ENCODE measurements at places on chromosomes 1 and 21. TPM values are rescaled to one million over a fixed set of nuclear protein-coding genes. Genes with fewer than 3 reads are reported as not detected.

The NID1 gene
- 60.3 TPM for total RNA-seq

The RNU1-4 gene
- under 0.01 TPM for total RNA-seq

The TNFRSF14 gene
- total RNA-seq = 75.8 TPM

The AKR7A3 gene
- 1.4 TPM for total RNA-seq

The BARHL2 gene
- total RNA-seq = not detected

DNA sequence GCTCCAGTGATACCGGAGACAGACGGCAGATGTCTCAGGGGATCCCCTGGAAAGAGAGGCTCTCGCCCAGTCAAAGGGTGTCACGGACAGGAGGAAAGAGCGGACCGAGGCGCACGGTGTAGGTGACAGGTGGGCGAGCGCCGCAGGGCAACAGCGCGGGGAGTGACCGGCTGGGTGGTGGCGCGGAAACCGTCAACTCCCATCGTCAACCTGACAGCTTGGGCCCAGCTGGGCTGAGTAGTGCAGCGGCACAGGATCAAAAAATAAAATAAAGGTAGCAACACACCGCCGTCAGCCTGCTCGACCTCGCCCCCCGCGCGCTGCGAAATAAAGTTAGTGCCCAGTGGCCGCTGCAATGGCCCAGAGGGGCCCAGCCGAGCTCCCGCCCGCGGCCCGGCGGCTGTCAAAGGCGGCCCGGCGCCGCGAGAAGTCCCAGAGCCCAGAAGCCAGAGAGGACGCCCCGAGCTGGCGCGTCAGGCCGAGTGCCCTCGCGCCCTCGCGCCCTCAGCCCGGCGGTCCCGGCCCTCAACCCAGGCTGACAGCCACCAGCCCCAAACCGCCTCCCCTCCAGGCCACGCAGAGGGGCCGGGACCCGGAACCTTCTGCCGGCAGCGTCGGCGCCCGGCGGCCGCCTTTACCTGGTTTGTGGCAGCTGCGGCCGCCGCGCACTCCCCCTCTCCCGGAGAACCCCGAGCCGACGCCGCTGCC lies at the start of gene LYST:
Gene LYST, minus strand, starts transcription at position 702 of the 708 bp plus-strand sequence. CDS start 36,489 bp downstream, outside the sequence.
- peaks cover 13% of the 10 kb centered on the region for H3K4me1 ChIP-seq
- no peak for DNase-seq
- H3K27me3 ChIP-seq = no peaks in the 10 kb centered on the region
- peak within 1 kb of the TSS; percentile 75 for H3K4me3 ChIP-seq
- H3K36me3 ChIP-seq = no peaks in the 10 kb centered on the region

- H3K4me1 ChIP-seq = no peaks in the 10 kb centered on the region
- peak overlapping the region; percentile 12 for H3K27ac ChIP-seq
- H3K27me3 ChIP-seq = no peaks in the 10 kb centered on the region
These were observed 144.6 kb downstream of the GALNT2 start for GRCh38 chr1:230211436-230212145.

- no peaks in the 10 kb centered on the region for H3K27me3 ChIP-seq
- no peak for DNase-seq
- H3K4me1 ChIP-seq = no peaks in the 10 kb centered on the region
- no peak overlapping the region for H3K4me3 ChIP-seq
- no peaks in the 10 kb centered on the region for H3K36me3 ChIP-seq
- no peak overlapping the region for H3K27ac ChIP-seq
These were observed 11.3 kb downstream of the SLC25A24 start for GRCh38 chr1:108188801-108189200.

DNA sequence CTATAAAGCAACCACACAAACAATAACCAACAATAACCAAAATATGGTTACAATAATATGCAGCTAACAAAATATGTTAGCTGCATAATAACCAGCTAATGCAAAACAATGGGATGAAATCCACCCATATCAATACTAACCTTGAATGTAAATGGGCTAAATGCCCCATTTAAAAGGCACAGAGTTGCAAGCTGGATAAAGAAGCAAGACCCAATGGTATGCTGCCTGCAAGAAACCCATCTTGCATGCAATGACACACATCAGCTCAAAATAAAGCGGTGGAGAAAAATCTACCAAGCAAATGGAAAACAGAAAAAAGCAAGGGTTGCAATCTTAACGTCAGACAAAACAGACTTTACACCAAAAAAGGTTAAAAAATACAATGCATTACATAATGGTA lies 316.5 kb upstream of the NR5A2 start:
- H3K4me1 ChIP-seq = no peaks in the 10 kb centered on the region
- DNase-seq = no peak
- no peaks in the 10 kb centered on the region for H3K36me3 ChIP-seq

DNA sequence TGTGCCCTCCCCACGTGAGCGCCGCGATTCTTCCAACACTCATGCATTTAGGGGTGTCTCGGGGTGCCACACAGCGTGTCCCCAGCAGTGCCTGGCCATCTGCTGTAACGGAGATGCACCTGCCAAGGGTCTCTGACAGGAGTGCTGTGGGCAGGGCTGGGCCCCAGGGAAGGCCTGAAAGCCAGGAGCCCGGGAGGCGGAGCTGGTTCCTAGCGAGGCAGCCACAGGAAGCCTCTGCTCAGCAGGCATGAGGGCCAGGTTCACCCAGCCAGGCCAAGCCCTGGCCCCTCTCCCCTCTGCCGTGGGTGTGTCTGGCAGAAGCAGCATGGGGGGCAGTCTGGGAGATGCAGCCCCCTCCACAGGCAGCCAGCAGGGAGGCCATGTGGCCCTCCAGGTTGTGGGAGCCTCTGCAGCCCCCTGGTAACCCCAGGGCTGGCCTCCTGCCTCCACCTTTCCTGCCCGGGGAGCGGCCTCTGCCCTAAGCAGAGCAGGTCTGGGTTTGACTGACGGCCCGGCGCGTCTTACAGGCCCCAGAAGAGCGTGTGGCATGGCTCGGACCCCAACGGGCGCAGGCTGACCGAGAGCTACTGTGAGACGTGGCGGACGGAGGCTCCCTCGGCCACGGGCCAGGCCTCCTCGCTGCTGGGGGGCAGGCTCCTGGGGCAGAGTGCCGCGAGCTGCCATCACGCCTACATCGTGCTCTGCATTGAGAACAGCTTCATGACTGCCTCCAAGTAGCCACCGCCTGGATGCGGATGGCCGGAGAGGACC lies 30.4 kb downstream of the SLC19A1 start:
- no peaks in the 10 kb centered on the region for H3K36me3 ChIP-seq
- no peak for DNase-seq
- H3K4me1 ChIP-seq = no peaks in the 10 kb centered on the region
- no peaks in the 10 kb centered on the region for H3K27me3 ChIP-seq
- H3K4me3 ChIP-seq = no peak overlapping the region

DNA sequence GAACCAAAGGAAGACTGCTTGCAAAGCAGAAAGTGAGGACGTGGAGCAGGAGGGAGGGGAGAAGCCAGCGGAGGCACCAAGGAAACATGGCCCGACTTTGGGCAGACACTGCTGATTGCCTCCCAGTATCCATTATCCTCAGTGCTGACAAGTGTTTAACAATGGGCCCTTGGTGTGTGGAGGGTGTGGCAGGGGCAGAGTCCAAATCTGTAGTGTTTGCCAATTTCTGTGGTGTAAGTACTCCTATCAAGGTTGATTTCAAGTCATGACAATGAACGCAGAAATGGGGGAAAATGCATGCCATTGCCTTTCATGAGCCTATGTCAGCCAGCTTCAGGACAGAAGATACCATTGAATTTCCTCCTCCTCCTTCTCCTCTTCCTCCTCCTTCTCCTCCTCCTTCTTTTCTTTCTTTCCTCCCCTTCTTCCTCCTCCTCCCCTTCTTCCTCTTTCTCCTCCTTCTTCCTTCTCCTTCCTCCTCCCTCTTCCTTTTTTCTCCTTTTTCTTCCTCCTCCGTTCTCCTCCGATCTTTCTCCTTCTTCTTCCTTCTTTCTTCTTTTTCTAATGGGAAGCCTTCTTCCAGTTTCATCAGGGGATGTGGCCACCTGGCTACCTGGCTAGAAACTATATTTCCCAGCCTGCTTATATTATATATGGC lies 10.3 kb upstream of the PHC2 start:
- DNase-seq = no peak
- no peaks in the 10 kb centered on the region for H3K27me3 ChIP-seq
- no peaks in the 10 kb centered on the region for H3K36me3 ChIP-seq

DNA sequence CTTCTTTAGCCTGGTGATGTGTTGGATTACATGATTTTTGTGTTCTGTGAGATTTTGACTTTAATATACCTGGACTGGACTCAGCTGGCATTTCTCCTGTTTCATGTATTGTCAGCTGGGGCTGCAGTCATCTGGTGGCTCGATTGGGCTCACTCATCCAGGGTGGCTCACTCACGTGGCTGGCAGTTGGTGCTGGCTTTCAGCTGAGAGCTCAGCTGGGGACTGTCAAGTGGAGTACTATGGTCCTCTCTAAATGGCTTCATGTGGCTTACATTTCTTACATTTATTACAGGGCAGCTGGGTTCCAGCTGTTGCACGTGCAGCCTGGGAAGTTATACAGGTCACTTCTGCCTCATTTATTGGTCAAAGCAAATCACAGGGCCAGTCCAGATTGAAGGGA lies 22.8 kb downstream of the HHAT start:
- no peaks in the 10 kb centered on the region for H3K36me3 ChIP-seq
- no peak overlapping the region for H3K27ac ChIP-seq
- H3K4me3 ChIP-seq = no peak overlapping the region
- no peak for DNase-seq
- H3K4me1 ChIP-seq = no peaks in the 10 kb centered on the region
- H3K27me3 ChIP-seq = no peaks in the 10 kb centered on the region

- H3K27me3 ChIP-seq = peaks cover 8% of the 10 kb centered on the region
- no peak overlapping the region for H3K4me3 ChIP-seq
- no peaks in the 10 kb centered on the region for H3K4me1 ChIP-seq
- no peaks in the 10 kb centered on the region for H3K36me3 ChIP-seq
These were observed 9.3 kb downstream of the SLAMF7 start for GRCh38 chr1:160748181-160748877.

DNA sequence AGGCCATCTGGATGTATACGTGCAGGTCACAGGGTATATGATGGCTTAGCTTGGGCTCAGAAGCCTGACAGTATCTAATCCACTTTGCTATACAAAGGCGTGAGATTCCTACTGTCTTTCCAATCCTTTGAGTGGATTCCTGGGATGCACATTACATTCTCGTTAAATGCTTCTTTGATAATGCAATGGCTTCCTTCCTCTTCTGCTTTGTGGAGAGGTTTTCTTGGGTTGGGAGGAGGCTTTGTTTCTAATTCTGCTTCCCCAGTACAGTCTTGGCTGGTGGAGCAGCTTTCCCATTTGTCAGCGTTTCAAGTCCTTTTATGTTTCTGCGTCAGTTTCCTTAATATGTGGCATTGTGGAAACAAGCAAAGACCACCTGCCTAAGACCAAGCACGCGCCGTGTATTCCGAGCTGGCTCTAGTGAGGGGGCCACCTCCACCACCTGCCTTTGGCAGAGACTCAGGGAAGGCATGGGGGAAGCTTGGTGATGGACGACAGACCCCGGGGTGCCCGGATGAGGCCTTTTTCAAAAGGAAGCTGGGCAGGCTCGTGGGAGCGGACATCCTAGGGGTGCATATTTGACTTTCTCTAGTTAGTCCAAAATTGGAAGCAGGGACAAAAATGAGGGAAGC lies 72.7 kb downstream of the WDR4 start:
- H3K36me3 ChIP-seq = no peaks in the 10 kb centered on the region
- H3K27ac ChIP-seq = no peak overlapping the region
- peak; percentile 11 for DNase-seq
- H3K4me1 ChIP-seq = no peaks in the 10 kb centered on the region

DNA sequence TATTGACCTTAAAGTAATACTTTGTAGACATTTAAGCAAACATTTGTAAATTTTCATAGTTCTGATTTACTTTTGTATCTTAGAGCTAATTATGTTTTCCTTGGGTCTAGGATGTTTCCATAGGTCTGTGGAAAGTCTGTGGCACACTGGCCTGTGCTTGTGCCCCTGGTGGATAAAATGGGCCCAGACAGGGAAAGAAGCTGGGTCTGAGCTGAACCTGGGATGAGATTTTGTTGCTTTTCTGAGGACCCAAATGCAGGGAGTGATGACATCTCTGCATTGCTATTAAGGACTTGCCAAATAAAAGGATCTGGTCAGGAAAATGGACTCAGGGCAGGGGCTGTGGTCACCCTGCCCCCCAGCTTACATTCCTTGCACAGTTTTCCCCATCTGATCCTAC lies 41.8 kb downstream of the C1orf21 start:
- DNase-seq = no peak
- no peak overlapping the region for H3K4me3 ChIP-seq
- no peaks in the 10 kb centered on the region for H3K36me3 ChIP-seq
- H3K27me3 ChIP-seq = no peaks in the 10 kb centered on the region

- H3K36me3 ChIP-seq = no peaks in the 10 kb centered on the region
- H3K27me3 ChIP-seq = no peaks in the 10 kb centered on the region
- H3K4me3 ChIP-seq = no peak overlapping the region
- H3K4me1 ChIP-seq = no peaks in the 10 kb centered on the region
- H3K27ac ChIP-seq = no peak overlapping the region
These were observed 22.5 kb downstream of the EFCAB7 start for GRCh38 chr1:63545780-63546179.

- H3K27ac ChIP-seq = no peak overlapping the region
- no peak for DNase-seq
- H3K36me3 ChIP-seq = no peaks in the 10 kb centered on the region
- H3K4me1 ChIP-seq = no peaks in the 10 kb centered on the region
- H3K27me3 ChIP-seq = no peaks in the 10 kb centered on the region
These were observed 15.5 kb upstream of the RSPO1 start for GRCh38 chr1:37650173-37650572.

GRCh38 chr1:147334292-147334691 lies 91.8 kb downstream of the CHD1L start:
- H3K27ac ChIP-seq = no peak overlapping the region
- no peaks in the 10 kb centered on the region for H3K4me1 ChIP-seq
- no peak for DNase-seq
- H3K27me3 ChIP-seq = no peaks in the 10 kb centered on the region
- no peak overlapping the region for H3K4me3 ChIP-seq
- H3K36me3 ChIP-seq = no peaks in the 10 kb centered on the region

DNA sequence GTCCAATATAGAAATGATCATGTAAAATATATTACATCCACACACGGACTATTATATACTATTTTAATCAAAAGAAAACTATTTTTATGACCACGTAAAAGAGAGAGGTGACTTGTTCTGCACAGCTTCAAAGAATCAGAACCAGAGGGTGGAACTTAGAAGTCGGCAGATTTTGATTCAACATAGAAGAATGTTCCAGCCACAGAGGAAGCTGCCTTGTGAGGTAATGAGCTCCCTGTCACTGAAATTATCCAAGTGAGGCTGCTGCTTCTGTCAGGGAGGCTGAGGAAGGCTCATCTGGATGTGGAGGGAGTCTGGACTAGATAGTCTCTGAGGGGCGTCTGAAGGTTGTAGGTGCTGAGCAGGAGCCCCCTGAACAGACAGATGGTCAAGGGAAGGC lies 2.7 kb downstream of the PLEKHA6 start:
- no peaks in the 10 kb centered on the region for H3K4me1 ChIP-seq
- no peak for DNase-seq
- H3K27me3 ChIP-seq = no peaks in the 10 kb centered on the region
- no peak overlapping the region for H3K27ac ChIP-seq
- H3K4me3 ChIP-seq = no peak overlapping the region

DNA sequence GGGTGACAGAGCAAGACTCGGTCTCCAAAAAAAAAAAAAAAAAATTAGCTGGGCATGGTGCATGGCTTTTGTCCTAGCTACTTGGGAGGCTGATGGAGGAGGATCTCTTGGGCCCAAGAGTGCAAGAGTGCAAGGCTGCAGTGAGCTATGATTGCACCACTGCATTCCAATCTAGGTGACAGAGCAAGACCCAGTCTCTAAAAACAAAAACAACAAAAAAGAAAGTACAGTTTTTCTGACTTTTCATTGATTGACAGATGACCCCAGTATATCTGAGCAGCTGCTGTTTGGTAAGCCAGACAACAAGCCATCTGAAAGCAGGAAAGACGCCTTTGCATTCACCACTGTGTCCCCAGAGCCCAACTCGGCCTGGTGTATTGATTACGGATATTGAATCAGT lies 10.9 kb upstream of the DPT start:
- no peak overlapping the region for H3K4me3 ChIP-seq
- H3K27me3 ChIP-seq = no peaks in the 10 kb centered on the region
- DNase-seq = no peak
- H3K4me1 ChIP-seq = no peaks in the 10 kb centered on the region
- H3K27ac ChIP-seq = no peak overlapping the region
- no peaks in the 10 kb centered on the region for H3K36me3 ChIP-seq

Measured in breast epithelium (tissue), 4 donors.